T-helper 17 cell (primary cell): ENCODE measurements at places on chromosomes 3 and 15.
A peak's percentile ranks its signal among the peaks of the same experiment; 100 is the strongest.

DNA sequence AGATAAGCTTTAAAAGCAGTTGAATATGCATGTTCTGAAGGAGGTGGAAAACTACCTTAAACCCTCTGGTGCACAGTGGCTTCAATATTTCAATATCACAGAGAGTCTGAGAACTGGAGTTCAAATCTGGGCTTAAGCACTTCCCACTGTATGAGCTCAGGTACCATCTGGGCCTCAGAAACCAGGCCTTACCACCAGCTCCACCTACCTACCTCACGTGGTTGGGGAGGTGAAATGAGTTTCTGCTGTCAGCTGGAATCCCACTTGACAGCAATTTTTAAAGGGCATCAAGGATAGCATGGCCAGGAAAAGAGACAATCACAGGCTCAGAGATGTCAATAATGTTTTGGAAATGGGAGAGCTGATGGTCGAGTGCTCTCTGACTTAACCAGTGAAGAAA lies 5.0 kb downstream of the CHCHD4 start:
- peaks cover 22% of the 10 kb centered on the region for H3K4me1 ChIP-seq
- DNase-seq, result no peak
- no peak overlapping the region for H3K4me3 ChIP-seq
- H3K27me3 ChIP-seq, result no peaks in the 10 kb centered on the region
- no peak overlapping the region for H3K27ac ChIP-seq

DNA sequence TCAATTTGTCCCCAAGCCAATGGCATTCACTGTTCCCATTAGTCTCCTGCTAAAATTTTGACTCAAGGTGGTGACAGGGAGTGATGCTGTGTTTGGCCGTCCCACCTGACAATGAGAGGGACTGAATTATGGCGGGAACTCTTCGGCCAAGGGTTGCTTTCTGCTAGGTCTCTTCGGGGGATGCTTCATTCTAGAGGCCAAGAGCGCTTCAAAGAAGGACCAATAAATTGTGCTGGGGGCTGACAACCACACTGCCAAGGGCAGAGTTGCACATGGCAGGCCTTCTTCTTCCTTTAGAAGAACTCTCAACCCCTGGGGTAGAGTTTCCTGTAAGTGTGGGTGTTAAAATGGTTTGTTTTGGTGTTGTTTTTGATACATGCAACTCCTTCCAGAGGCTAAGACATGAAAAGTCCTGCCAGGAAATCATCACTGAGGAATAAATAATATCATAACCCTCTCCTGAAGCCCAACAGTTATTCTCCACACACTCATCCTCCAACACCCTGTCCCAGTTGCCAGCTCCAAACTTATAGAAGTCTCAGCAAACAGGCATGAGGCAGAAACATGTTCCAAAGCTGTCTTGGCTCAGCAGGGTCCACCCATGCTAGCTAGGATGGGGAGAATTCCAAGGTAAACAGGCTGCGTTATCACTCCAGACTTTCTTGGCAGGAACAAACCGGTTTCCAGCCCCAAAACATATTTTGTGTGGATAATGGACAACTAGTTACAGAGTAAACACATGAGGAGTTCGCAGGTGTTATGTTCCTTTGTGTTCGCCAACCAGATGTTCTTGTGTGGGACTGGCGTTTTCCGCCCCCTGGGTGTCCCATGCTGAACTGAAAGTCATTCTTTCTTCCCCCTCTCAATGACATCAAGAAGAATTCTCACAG lies 396.7 kb upstream of the RGMA start:
- DNase-seq, result no peak
- peaks cover 33% of the 10 kb centered on the region for H3K27me3 ChIP-seq
- H3K27ac ChIP-seq, result no peak overlapping the region
- no peak overlapping the region for H3K4me3 ChIP-seq
- peaks cover 3% of the 10 kb centered on the region for H3K36me3 ChIP-seq
- H3K4me1 ChIP-seq, result no peaks in the 10 kb centered on the region

DNA sequence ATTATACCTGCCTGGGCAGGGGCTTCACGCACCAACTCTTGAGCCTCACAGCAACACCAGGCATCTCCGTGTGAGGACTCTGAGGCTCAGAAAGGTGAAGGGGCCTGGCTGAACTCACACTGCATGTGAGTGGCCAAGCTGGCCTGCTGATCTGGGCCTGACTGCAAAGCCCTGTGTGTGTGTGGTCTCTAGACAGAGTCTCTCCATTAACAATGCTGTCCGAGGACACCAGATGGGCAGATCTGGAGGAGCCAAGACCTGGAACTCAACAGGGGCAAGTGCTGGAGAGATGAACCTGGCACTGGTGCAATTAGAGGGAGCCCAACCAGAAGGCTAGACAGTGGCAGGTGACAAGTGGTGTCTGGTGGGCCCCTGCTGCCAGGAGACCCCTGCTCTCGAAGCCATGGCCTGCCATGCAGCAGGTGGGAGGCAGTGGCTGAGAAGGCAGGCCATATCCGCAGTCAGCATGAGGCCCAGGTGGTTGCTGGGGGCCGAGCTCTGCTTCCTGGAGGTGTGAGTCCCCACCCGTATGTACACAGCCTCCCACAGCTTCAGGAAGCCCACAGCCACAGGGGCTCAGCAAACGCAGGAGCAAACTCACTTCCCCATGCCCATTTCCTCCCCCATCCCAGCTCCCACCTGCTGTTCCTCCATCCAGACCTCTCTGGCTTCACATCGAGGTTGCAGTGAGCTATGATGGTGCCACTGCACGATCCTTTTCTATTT lies 39.0 kb downstream of the CYP11A1 start:
- peaks cover 17% of the 10 kb centered on the region for H3K27me3 ChIP-seq
- H3K4me3 ChIP-seq, result no peak overlapping the region
- no peak for DNase-seq
- H3K4me1 ChIP-seq, result peaks cover 15% of the 10 kb centered on the region
- no peak overlapping the region for H3K27ac ChIP-seq
- peaks cover 4% of the 10 kb centered on the region for H3K36me3 ChIP-seq

- no peak overlapping the region for H3K27ac ChIP-seq
- no peaks in the 10 kb centered on the region for H3K4me1 ChIP-seq
- H3K27me3 ChIP-seq, result no peaks in the 10 kb centered on the region
- no peak overlapping the region for H3K4me3 ChIP-seq
- DNase-seq, result no peak
Observed at GRCh38 chr3:60445446-60445845, 805.8 kb downstream of the FHIT start.

GRCh38 chr15:37777006-37777405 lies 157.4 kb upstream of the TMCO5A start:
- DNase-seq, result no peak
- no peak overlapping the region for H3K4me3 ChIP-seq
- H3K4me1 ChIP-seq, result no peaks in the 10 kb centered on the region
- H3K27me3 ChIP-seq, result no peaks in the 10 kb centered on the region
- no peak overlapping the region for H3K27ac ChIP-seq

DNA sequence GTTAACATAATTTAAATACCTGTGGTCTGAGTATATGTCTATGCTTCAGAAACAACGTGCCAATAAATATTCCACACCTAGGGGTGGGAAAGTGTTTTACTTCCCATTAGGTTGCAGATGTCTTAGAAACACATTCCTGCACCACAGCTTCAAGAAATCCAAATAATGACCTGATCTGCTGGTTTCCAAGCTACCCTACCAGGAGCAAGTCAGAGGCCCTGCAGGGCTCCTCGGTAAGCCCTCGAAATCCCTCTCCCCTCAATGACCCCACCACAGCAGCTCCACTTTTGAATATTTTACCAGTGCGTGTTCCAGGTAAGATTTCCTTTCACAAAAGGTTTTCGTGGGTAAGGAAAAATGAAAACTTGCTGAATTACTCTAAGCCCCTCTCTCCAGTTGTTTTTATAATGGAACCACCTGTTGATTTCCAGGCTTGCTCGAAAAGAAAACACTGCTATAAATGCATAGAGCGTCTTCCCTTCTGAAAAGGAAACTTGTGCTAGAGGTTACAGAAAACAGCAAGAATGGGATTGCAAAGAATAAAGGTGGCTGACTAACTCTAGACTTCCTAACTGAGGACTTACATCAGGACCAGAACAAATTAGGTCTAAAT lies 12.6 kb downstream of the IL12A start:
- no peaks in the 10 kb centered on the region for H3K4me1 ChIP-seq
- H3K27ac ChIP-seq, result no peak overlapping the region
- no peak for DNase-seq

GRCh38 chr3:136512381-136512780 lies 239.8 kb downstream of the STAG1 start:
- H3K27me3 ChIP-seq, result no peaks in the 10 kb centered on the region

DNA sequence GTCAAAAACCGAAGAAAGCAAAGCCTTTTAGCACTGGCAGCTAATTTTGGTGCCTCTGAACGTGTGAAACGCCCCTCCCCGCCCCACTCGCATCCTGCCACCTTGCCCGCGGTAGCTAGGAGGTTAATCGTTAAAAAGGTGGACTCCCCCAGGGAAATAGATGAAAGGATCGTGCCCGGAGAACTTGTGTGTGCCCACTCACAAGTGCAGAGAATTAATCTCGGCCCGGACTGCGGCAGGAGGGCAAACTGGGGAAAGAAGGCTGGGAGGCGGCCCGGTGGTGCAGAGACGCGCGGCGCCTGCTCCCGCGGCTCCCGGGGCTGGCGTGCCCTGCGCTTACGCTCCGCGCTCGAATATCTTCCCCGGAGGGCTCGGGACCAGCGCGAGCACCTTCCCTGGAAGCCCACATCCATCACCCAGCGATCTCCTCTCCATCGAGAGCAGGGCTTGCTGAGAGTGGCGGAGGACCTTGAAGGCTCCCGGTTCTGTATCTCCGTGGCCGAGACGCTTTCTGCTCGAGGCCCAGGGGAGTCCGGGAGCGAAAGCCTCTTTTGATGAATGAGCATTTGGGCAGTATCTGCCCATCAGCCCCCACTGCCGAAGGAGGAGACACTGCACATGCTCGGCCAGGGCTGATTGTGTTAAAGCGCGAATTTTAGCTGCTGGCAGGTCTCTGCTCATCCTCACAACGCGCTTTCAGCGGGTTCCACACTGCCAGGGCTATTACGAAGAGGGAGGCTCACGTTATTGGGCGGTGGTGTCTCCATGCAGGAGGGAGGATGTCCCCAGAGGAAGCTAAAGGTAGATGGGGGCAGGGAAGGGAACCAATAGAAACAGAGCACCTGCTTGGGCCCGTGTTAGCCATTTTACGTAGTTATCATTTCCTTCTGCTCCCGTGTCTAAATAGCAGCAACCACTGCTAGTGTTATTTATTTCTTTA lies 1.3 kb upstream of the SPTSSB start:
- no peak overlapping the region for H3K27ac ChIP-seq
- DNase-seq, result no peak
- H3K4me3 ChIP-seq, result peak overlapping the region; percentile 93
- no peaks in the 10 kb centered on the region for H3K36me3 ChIP-seq

DNA sequence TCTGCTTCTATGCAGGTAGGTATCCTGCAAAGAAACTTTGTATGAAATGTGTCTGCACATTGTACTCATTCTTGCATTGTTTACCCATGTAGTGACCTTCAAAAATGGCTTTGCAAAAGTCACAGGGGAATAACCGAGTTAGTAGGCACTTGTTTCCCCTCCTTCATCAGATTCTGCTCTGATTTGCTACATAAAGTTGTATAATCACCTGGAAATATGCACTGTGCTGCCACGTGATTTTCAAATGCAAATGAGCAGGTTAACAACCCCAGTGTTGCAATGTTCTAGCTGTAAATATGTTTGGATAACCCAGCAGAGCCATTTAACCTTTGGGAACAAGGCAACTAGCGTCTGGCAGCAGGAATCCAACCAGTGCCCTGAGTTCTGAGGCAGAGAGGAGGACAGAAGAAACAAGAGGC lies at the start of gene KNG1:
Gene KNG1, plus strand, starts transcription at position 321 of the 419 bp plus-strand sequence. CDS start 184 bp downstream, outside the sequence.
- H3K36me3 ChIP-seq, result peaks cover 5% of the 10 kb centered on the region
- H3K4me1 ChIP-seq, result peaks cover 2% of the 10 kb centered on the region
- no peak within 1 kb of the TSS for H3K4me3 ChIP-seq
- DNase-seq, result no peak
- H3K27me3 ChIP-seq, result peaks cover 24% of the 10 kb centered on the region
- peak within 1 kb of the TSS; percentile 14 for H3K27ac ChIP-seq

DNA sequence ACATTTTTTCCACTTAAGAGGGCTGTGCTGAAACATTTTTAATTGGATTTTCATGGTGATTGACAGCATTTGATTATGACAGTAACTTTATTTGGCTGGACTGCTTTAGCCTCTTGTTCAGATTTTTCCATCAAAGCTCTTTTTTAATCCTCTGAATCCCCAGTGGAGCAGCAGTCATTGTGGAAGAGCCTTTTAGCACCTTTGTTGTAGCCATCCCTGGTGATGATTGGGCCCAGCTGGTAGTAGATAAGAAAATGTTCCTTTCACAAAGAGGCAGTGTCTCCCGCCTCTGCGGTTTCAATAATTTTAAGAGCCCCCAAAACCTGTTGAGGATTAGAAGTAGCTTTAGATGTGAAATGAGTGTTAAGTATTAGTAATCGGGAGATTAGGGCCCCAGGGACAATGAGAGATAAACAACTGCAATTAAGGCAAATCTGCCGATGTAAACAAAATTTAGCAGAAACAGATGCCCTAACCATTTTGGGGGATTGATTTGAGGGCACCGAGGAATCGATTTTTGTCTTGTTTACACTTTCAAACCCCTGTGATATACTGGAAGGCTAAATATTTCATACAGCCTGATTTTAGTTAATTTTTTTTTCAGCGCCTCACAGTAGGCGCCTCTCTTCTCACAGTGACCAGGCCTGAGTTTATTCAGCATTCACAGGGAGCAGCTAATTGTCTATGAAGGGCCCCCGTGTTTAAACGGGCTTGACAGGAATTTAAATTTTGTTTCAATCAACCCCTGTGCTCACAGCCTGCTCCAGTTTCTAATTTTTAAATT lies 43.2 kb upstream of the SKOR1 start:
- peaks cover 4% of the 10 kb centered on the region for H3K36me3 ChIP-seq
- no peak overlapping the region for H3K4me3 ChIP-seq
- no peaks in the 10 kb centered on the region for H3K27me3 ChIP-seq
- no peak overlapping the region for H3K27ac ChIP-seq
- DNase-seq, result no peak
- H3K4me1 ChIP-seq, result peaks cover 24% of the 10 kb centered on the region

- no peak for DNase-seq
- H3K36me3 ChIP-seq, result peaks cover 13% of the 10 kb centered on the region
- H3K4me1 ChIP-seq, result peaks cover 3% of the 10 kb centered on the region
- H3K27me3 ChIP-seq, result no peaks in the 10 kb centered on the region
- H3K27ac ChIP-seq, result peak overlapping the region; percentile 39
- no peak overlapping the region for H3K4me3 ChIP-seq
Observed at GRCh38 chr3:45826908-45827307, 15.0 kb downstream of the LZTFL1 start.

- H3K27me3 ChIP-seq, result no peaks in the 10 kb centered on the region
- no peak overlapping the region for H3K4me3 ChIP-seq
- no peak for DNase-seq
- H3K4me1 ChIP-seq, result no peaks in the 10 kb centered on the region
- H3K27ac ChIP-seq, result no peak overlapping the region
- no peaks in the 10 kb centered on the region for H3K36me3 ChIP-seq
Observed at GRCh38 chr3:64895991-64896895, 208.4 kb upstream of the ADAMTS9 start.

- H3K27ac ChIP-seq, result peak overlapping the region; percentile 95
- peak overlapping the region; percentile 99 for H3K4me3 ChIP-seq
- DNase-seq, result no peak
- H3K27me3 ChIP-seq, result no peaks in the 10 kb centered on the region
Observed at GRCh38 chr3:50237133-50237651, 1.2 kb downstream of the GNAI2 start.

- DNase-seq, result no peak
- peaks cover 16% of the 10 kb centered on the region for H3K4me1 ChIP-seq
- no peak overlapping the region for H3K4me3 ChIP-seq
Observed at GRCh38 chr15:63729115-63729884, 104.4 kb downstream of the HERC1 start.

- H3K27me3 ChIP-seq, result no peaks in the 10 kb centered on the region
- H3K27ac ChIP-seq, result peak overlapping the region; percentile 96
- DNase-seq, result no peak
- H3K4me3 ChIP-seq, result peak overlapping the region; percentile 89
Observed at GRCh38 chr3:14959359-14959943, 12.1 kb downstream of the NR2C2 start.
